ENCODE measurements at places on chromosomes 7 and 10.

GRCh38 chr7:129615018-129615417 lies 3.5 kb downstream of the NRF1 start:
- DNase-seq, result no peak

- DNase-seq, result no peak
These were observed 50.0 kb upstream of the WIPI2 start for GRCh38 chr7:5139998-5140397.

DNA sequence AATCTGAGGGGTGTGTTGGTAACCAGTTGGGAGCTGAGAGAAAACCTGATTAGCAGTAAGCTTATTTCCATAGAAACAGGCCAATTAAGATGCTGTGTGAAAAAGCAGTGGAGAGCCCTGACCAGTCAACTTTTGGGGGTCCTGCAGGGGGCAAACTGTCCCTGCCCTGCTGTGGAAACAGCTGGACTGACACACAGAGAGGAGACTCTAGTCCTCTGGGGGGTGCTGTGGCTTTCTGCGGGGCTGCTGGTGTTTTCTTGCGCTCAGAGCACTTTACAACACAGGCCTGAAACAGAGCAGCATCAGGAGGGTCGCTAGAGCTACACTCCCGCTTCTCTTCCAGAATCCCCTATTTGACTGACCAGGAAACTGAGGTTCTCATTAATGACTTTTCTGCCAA lies 546.9 kb upstream of the GALNT17 start:
- DNase-seq, result no peak

DNA sequence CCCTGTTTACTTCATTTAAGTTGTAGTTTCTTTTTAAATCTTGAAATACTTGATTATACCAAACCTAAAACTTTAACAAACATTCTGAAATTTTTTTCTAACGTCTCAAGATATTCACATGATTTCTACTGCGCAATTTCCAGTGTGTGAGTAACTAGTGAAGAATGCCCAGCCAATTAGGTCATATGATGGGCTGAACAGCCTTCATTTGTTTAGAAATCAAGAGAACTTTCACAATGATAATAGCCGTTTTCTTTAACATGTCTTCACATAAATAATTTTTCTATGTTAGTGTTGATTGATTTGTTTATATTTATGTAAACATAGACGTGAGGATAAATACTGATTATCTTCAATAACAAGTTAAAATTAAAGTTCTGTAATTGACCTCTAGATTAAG lies 21.8 kb downstream of the STAM start:
- peak; percentile 66 for DNase-seq

DNA sequence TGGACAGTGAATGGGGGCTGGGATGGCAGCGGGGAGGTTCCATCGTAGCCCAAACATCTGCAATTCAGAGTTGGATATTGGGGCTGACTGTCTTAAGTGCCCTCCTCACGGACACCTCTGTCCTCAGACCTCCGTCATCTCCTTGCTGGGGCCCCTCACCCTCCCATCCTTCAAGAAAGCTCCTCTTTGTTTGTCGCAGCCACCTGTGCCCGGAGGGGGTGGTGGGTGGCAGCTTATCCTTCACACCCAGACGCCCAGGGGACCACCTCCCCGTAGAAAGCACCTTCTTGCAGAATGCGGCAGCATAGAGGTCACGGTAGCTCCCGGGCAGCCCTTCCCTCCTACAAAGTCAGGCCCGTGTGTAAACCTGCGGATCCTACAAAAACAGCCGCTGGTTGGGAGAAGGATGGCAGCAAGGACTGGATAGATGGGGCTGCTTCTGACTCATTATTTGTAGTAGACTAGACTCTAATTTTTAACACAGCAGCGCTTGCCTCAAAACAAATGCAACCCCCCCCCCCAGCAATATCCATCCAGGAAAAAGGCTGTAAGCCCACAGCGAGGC lies 1.3 kb upstream of the PTPRN2 start:
- no peak for DNase-seq

DNA sequence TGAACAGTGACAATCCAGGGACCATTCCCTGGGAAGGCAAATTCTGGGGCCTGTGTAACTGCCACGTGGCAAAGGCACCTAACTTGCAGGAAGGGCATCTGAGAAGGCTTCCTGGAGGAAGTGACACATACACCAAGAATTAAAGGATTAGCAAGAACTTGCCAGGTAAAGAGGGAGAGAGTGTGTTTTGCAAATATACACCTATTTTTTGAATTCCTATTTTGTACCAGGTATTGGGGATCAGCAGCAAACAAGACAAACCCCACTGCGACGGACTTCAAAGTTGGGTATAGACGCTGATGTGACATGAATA lies 206.5 kb upstream of the ZMIZ1 start:
- DNase-seq, result no peak

DNA sequence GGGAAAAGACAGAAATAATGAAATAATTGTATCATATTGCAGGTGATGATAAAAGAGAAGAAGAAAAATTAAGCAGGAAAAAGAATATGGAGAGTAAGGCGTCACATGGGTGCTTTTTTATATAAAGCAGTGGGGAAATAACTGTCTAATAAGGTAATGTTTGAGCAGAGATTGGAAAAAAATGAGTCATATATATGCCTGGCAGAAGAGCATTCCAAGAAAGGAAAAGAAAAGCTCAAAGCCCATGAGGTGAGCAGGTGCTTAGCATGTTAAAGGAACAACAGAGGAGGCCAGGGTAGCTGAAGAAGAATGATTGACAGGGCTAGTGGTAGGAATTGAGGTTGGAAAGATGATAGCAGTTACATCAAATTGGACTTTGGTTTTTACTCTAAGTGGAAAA lies 739.5 kb downstream of the SORCS1 start:
- DNase-seq, result no peak

GRCh38 chr7:132276976-132277725 lies 299.1 kb downstream of the PLXNA4 start:
- no peak for DNase-seq

DNA sequence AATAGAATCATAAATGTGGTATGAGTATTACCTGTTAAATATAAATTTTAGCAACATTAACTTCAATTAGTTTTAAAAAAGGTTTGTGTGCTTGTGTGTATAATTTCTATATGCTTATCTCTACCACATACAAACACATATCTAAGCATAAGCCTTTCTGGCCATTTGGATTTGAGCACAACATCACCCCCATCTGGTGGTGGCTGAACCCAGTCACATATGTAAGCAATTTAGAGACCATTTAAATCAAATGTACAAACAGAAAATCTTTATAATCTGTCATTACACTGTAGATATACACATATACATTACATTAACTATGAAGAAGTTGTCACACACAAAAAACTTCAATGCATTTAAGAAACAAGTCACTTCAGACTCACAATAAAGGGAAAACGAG lies 31.7 kb downstream of the GPR22 start:
- no peak for DNase-seq
